ENCODE measurements at places on chromosomes 1 and 21. TPM values are rescaled to one million over a fixed set of nuclear protein-coding genes. Genes with fewer than 3 reads are reported as not detected.

DNA sequence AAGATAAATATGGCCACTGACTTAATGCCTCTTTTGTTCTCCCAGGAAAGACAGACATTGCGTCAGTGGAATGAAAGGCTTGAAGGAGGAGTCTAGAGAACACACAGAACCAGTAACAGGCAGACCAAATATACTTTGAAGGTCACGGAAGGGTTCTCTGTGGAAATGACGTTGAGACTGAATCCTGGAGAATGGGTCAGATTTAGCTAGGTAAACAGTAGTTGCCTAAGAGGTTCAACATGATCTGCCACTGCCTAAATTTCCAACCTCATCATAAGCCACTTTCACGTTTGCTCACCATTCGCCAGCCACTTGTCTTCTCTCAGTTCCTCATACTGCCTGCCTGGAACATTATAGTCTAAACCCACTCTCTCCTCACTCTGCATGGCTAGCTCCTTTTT lies 20.5 kb downstream of the PLA2G4A start:
- DNase-seq: no peak

- DNase-seq: no peak
Measured at GRCh38 chr1:63461661-63462230, 61.3 kb downstream of the ITGB3BP start.

- no peak for DNase-seq
Measured at GRCh38 chr21:38950435-38951094, 144.8 kb downstream of the ETS2 start.

DNA sequence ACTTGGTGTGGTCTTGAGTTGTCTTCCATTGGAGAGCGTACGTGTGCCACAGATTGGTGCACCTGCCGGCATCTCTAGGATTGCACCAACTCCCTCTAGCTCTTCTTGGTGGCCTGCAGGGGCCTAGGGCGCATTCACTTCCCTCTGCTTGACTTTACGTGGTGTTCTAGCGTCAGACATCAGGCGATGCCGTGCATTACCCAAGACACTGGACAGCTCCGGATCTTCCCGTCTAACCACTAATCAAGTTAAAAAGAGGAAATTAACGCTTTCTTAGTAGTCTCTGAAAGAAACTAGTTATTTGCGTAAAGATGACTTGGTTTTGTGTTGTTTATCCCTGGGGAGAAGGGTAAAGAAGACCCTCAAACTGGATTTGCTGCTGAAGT lies 510 bp upstream of the IL10RB start:
- no peak for DNase-seq

DNA sequence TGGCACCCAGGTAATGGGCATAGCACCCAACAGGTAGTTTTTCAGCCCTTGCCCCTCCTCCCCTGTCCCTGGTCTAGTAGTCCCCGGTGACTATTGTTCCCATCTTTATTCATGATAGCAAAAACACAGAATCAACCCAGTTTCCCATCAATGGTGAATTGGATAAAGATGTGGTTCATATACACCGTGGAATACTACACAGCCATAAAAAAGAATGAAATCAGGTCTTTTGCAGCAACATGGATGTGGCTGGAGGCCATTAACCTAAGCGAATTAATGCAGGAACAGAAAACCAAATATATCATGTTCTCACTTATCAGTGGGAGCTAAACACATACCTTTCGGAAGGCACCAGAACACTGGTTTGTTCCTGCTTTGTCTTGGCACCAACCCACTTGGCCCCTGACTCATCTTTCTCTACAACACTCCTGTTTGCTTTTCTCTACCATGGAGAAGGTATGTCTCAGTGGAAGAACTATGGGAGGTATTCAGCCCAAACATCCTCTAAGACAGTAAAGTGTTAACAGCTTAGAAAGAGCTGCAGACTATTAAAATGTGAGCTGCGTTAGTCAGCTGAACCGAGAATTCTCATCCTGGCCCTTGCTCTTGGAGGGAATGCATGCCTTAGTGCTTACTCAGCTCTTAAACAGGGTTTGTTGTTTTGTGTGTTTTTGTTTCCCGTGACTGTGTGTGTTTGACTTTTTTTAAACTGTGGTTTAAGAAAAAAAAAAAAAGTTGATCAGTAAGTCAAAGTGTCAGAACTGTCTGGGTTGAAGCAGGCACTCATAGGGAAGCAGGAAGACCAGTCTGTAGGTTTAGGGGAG lies 203.0 kb downstream of the TOMM20 start:
- no peak for DNase-seq

DNA sequence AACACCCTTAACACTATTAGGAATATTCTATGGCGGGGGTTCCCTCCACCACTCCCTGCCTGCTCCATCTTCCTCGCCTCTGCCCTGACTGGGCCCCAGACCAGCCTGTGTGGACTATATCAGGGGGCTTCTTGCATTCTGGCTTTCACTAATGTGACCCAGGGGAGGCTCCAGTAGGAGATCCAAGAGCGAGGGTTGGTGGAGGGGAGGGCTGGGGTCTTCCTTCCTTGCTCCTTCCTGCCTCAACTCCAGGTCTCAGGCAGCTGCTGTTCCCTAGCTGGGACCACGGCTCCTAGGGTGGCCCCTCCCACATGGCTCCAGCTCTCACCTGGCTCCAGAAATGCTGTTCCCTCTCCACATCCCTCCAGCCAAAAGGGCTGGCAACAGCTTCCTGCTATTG lies 257.4 kb downstream of the MATN1 start:
- DNase-seq: no peak

The CORT gene
- 0.91 TPM for polyA plus RNA-seq

DNA sequence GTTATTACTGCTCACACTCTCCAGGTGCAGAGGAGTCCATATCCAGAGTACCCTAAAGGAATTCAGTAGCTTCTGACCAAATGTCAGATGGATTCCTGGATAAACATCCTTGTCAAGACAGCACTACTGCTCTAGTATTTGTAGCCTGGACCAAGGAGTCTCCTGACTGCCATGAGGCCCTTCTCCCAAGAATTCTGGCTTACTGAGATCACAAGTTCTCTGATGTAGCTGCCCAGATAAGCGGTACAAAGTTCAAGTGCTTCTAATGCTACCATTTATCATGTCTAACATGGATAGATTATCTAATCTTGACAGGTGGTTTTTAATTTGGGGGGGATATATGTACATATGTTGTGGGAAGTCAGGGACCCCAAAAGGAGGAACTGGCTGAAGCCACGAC lies 196.6 kb upstream of the HMCN1 start:
- DNase-seq: no peak

The ZNF593 gene
- polyA plus RNA-seq: 13.1 TPM

- DNase-seq: no peak
Measured at GRCh38 chr1:98931128-98931835, 73.4 kb downstream of the PLPPR5 start.

The KPRP gene
- polyA plus RNA-seq: not detected

GRCh38 chr1:157992833-157993146 lies 655 bp upstream of the KIRREL1 start:
- DNase-seq: no peak

- no peak for DNase-seq
Measured at GRCh38 chr1:65525266-65526048, 105.0 kb downstream of the LEPR start.

DNA sequence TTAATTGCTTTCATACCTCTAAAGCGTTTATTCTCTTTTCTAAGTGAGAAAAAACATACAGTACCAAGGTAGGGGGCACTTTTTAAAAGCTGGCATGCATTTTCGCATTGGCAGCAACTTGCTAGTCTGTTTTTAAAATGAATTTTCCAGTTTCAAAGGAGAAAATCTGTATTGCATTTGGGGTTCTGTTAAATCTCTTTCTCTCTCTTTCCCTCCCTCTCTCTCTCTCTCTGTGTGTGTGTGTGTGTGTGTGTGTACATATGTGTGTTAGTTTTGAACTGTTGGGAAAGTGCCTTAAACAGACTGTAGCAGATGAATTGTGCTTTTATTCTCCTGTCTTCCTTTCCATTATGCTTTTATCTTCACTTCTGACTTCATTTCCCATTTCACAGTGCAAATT lies 7.3 kb downstream of the NIBAN1 start:
- DNase-seq: no peak

GRCh38 chr1:85321237-85321964 lies 45.0 kb upstream of the BCL10 start:
- DNase-seq: no peak

GRCh38 chr1:17559615-17560419 lies 20.3 kb downstream of the ARHGEF10L start:
- no peak for DNase-seq

DNA sequence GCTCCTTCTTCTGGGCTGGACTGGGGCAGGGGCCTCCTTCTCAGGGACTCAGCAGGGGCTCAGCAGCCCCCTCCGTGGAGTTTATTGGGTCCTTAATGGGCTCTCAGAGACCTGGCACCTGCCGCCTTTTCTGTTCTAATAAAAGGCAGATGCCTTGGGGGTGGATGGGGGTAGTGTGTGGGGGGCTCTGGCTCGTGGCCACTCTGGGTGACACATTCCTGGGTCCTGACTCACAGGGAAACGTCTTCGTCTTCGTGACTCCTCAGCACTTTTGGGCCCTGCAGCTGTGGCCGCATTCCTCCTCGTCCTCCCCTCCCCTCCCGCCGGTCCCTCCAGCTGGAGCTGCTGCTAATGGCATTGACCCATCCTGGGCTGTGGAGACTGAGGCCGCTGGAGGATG lies 107.8 kb upstream of the WNT4 start:
- DNase-seq: no peak

DNA sequence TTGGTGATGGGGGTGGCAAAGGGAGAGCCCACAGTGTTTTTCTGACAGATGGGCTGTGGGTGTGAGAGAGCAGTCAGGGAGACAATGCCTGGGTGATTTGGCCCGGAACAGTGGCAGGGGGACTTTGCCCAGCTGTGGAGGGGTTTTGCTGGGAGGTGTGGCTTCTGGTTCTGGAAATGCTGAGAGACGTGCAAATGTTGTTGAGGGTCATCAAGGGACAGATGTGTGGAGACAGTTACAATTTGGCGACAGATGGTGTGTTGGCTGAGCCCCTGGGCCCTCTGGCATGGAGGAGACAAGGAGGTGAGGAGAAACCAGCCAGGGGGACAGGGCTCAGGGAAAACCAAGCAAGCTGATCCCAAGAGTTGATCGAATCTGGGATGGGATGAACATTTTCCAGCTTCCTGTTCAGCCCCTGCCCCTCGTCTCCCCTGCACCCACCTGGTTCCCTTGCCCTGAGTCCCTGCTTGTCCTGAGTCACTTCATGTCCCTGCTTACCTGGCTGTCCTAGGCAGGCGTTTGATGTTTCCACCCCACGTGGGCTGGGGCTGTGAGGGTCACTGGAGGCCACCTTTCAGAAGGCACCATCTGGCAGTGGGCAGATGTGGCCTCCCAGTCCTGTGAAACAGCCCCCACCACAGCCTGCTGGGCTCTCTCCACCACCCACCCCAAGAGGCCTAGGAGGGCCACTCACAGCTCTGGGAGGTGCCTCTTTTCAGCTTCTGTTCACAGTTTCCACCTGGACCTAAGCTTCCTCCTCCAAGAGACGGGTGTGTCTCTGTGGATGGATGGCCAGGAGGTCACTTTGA lies 15.8 kb upstream of the ZNF678 start:
- no peak for DNase-seq

The GBP7 gene
- 0.18 TPM for polyA plus RNA-seq

The C1orf185 gene
- polyA plus RNA-seq: not detected

- DNase-seq: no peak
Measured at GRCh38 chr1:7827126-7827955, 25.5 kb downstream of the UTS2 start.

DNA sequence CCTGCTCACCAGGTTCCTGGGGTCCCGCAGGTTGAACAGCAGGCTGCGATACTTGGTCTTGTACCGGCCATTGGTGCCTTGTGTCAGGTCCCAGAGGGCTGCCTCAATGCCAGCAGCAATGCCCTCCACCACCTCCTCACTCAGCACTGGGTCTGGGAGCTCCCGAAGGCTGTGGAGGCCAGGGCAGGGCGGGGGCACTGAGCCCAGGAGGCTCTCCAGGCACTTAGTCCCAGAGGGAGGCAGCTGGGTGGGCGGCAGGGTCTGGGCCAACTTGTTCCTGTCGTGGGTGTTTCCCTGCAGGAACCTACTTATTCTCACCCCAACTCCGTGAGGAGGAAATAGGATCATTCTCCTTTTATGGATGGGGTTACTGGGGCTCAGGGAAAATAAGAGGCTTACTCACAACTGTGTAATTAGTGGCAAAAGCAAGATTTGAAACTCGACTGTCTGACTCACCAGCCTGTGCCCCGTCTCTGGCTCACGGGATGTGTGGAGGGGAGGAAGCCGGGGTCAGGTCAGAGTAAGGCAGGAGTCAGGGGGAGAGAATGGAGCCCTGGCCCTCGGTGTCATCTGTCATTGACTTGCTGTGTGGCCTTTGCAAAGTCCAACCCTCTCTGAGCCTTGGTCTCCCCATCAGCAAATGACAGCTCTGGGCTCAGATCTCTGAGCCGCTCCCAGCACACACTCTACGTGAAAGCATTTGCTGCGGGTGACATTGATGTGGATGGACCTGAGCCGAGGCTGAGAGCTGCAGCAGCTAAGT lies 17.2 kb downstream of the SPOCD1 start:
- no peak for DNase-seq

The UBE4B gene
- polyA plus RNA-seq: 45.5 TPM

The OR2T1 gene
- polyA plus RNA-seq: not detected

- no peak for DNase-seq
Measured at GRCh38 chr21:35491114-35491513, 442.0 kb upstream of the RUNX1 start.

The TRIM67 gene
- 0.08 TPM for polyA plus RNA-seq

- DNase-seq: no peak
Measured at GRCh38 chr1:22814176-22815042, 103.8 kb downstream of the EPHB2 start.

GRCh38 chr1:171983584-171983983 lies 142.3 kb downstream of the DNM3 start:
- DNase-seq: no peak

The KRTAP7-1 gene
- not detected for polyA plus RNA-seq

The EPS15 gene
- polyA plus RNA-seq: 41.1 TPM

DNA sequence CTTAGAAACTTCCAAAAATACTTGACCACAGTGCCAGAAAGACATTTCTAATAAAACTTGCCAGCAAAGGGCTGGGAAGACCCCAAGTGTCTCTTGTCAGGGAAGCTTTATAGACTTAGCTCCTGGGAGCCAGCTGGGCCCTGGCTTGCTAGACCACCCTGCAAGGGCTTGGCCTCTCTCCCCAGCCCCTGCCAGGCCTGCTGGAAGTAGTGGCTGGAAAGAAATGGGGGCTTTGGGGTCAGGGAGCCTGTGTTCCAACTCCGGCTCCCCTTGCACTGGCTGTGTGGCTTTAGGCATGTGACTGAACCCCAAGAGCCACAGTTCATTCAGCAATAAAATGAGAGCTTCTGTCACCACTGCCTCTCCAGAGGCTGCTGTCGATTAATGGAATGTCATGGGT lies 31.1 kb downstream of the H3-3A start:
- no peak for DNase-seq

DNA sequence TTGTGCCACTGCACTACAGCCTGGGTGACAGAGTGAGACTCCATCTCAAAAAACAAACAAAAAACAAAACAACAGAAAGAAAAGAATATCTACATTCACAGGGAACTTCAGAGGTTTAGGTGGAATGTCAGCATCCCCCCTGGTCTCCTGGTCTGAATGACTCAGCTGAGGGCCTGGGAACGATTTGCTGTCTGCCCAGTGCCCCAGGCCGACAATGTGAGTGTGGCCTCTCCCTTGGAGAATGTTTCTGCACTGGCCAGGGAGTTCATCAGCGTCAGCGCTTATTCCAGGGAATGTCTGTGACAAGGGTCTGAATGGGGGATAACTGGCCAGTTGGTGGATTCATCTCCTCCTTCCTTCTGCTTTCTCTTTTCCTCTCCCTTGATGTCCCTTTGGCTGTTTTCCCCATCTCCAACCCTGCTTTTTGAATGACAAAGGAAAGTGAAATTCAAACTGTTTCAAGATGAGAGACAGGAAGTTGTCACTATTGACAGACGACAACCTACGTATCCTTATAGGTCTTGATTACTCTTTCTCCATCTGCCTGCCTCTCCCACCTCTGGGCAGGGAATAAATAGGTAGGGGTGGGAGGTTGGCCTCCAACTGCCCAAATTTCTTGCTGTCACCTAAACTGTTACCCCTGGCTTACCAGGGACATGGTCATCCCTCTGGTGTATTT lies 213.1 kb downstream of the HHAT start:
- no peak for DNase-seq
